ENCODE measurements at places on chromosomes 13 and 19. TPM values are rescaled to one million over a fixed set of nuclear protein-coding genes. Genes with fewer than 3 reads are reported as not detected.

The B3GNT8 gene
- 0.70 TPM for total RNA-seq

GRCh38 chr19:35559781-35560180, 3.7 kb downstream of the ATP4A start:
- DNase-seq: no peak

DNA sequence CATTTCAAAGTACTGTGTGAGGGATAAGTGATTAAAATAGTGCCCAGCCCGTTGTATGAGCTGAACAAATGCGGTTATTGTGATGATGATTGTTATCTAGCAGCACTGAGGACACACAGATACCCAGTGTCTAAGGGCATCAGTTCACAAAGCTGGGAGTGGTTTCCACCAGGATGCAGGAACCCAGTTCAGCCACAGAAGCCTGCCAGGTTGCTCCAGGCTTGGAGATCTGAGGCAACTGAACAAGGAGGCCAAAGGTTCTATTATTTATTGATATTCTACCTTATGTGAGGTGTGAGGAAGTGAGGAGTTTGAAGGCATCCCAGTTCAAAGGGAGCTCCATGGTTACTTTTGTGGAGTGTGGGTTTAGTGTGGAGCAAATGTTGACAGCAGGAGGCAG, 13.2 kb downstream of the DIAPH3 start:
- DNase-seq: no peak

- DNase-seq: peak; percentile 54
Observed at GRCh38 chr19:17005000-17005399, 21.6 kb downstream of the CPAMD8 start.

DNA sequence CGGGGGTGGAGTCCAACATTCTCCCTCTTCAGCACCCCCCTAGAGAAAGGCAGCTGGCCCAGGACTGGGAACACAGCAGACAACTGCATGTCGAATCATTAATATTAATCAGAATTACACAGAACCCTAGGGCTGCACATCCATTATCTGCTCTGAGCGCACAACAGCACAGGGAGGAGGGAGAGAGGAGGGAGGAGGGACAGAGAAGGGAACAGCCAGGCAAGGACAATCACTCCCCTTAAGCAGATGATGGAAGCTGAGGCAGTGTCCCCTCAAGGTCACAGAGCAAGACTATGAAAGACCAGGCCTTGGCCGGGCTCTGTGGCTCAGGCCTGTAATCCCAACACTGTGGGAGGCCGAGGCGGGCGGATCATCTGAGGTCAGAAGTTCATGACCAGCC, 25.7 kb downstream of the TLE6 start:
- DNase-seq: no peak

- no peak for DNase-seq
Observed at GRCh38 chr13:74074723-74075122, 59.5 kb downstream of the KLF12 start.

The KLK13 gene
- 5.7 TPM for total RNA-seq

GRCh38 chr13:43360892-43361610, 337.7 kb downstream of the DNAJC15 start:
- DNase-seq: no peak

- DNase-seq: no peak
Observed at GRCh38 chr13:73179650-73180274, 121.0 kb downstream of the KLF5 start.

The PABPC3 gene
- total RNA-seq: 1.2 TPM

The SLC46A3 gene
- total RNA-seq: 0.28 TPM

The SLC10A2 gene
- not detected for total RNA-seq

The NANOS3 gene
- total RNA-seq: not detected

DNA sequence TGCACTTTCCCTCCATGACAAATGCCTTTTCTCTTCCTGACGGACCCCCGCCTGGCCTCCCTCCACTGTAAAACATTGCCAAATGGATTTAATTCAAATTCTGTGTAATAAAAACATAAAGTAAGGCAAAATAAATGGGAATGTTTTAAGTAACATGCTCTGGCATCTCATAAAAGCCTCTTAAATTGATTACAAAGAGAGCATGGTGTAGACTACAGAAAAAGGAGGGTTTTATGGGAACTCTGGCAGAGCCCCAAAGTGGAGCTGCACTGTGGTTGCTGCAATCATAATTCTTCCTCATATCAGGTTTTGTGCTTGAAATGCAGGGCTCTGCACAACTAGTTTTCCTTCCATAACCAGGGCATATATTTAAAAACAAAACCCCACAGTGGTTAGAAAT, 44.3 kb upstream of the SIAH3 start:
- DNase-seq: no peak

- no peak for DNase-seq
Observed at GRCh38 chr13:107119989-107120881, 552.3 kb upstream of the ARGLU1 start.

GRCh38 chr13:113002206-113002912, 33.3 kb downstream of the MCF2L start:
- DNase-seq: peak; percentile 69

All from GM23338 (cell line).